ENCODE measurements at places on chromosomes 6 and 20.

GRCh38 chr6:53464483-53464882 lies 80.4 kb downstream of the GCLC start:
- no peak for DNase-seq

GRCh38 chr20:20369250-20370093 lies 1.6 kb downstream of the INSM1 start:
- DNase-seq: no peak

- no peak for DNase-seq
Observed at GRCh38 chr6:18019539-18020534, 32.4 kb upstream of the KIF13A start.

- DNase-seq: no peak
Observed at GRCh38 chr6:75563032-75563431, 38.6 kb upstream of the SENP6 start.

- no peak for DNase-seq
Observed at GRCh38 chr6:100706491-100706890, 174.6 kb downstream of the ASCC3 start.

GRCh38 chr6:88840796-88841539 lies 122.5 kb downstream of the RNGTT start:
- DNase-seq: no peak

GRCh38 chr6:12957321-12958051 lies 240.9 kb downstream of the PHACTR1 start:
- peak; percentile 78 for DNase-seq

DNA sequence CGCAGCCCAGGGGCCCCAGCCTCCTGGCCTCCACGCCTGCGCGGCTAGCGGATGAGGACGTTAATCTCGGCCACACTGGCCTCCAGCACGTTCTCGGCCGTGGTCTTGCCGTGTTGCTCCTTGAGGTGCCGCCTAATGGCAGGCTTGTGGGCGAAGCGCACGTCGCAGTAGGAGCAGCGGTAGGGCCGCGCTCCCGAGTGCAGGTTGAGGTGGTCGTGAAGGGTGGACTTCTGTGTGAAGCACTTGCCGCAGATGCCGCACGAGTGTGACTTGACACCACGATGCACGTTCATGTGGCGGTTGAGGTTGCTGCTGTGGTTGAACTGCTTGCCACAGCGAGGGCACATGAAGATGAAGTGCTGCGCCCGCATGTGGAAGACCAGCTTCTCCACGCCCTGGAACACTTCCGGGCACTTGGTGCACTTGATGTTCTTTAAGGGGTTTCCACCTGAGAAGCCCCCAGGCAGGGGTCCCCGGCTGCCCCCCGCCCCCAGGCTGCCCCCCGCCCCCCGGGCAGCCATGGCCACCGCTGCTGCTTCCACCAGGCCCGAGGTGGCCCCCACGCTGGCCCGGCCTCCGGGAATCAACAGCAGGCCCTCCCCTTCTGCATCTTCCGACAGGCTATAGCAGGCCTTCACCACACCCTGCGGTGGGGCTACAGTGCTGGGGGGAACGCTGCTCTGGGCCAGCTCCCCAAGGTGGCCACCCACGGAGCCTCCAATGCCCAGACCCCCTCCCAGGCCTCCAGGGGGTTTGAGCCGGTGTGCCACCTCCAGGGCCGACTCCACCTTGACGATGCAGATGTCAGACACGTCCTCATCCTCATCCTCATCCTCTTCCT lies 1.8 kb downstream of the ZBTB12 start:
- DNase-seq: no peak

DNA sequence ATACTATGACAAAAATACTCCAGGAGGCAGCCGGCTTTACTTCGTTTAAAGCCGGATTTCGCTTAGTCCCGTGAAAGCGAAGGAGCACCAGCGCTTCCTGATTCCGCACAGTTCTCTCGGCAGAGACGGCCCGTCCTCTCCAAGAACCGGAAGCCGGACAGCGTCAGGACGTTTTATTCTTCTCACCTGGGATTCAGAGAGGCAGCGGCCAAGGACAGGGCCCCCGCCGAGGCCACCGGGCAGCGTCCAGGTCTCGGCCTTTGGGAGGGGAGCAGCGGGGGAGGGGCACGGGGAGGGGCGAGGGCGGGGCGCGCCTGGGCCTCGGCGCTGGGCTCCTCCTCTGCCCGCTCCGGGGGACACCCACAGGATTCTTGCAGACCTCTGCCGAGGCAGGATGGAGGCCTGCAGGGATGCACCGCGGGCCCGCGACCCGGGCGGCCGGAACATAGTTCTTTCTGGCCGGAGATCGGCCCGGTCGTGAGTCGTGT lies 2.8 kb upstream of the DIDO1 start:
- DNase-seq: no peak

DNA sequence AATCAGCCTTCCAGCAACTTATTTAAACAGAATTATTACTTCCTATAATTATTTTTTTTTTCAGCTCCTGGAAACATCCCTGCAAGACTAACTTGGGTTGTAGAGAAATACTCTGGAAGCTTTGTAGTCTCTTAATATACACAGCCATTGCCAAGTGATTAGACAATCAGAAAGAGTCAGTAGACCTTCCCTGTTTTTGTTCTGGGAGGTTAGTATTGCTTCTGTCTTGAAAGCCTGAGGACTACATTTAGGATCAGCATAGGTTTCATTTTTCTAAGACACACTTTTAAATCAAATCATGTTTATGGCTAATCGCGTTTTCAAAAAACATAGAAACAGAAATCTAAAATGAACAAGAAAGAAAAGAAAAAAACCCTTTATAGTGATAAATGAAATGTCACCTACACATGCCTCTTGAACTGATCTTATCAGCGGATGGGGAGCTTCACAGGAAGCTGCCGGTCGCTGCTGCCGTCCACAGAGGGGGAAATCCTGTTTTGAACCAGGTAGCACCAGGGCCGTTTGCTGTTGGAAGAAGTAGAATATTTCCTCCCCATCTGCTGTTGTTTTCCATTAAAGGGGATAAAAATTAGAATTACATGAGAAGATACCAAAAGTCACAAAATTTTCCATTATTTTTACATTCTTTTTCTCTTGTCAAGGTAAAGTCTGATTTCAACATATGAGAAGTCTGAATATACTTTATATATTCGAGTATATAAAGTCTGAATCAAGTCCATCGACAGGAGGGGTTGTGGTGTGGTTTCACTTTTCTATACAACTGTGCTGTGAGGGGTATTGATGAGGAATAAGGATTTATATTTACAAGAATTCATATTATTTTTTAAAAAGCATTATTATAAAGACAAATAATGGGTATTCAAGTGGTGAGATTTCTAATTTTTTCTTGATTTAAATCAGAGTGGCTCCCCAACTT lies 94.6 kb downstream of the ARMC2 start:
- DNase-seq: no peak

GRCh38 chr20:42276718-42277602 lies 658.8 kb upstream of the CHD6 start:
- no peak for DNase-seq

DNA sequence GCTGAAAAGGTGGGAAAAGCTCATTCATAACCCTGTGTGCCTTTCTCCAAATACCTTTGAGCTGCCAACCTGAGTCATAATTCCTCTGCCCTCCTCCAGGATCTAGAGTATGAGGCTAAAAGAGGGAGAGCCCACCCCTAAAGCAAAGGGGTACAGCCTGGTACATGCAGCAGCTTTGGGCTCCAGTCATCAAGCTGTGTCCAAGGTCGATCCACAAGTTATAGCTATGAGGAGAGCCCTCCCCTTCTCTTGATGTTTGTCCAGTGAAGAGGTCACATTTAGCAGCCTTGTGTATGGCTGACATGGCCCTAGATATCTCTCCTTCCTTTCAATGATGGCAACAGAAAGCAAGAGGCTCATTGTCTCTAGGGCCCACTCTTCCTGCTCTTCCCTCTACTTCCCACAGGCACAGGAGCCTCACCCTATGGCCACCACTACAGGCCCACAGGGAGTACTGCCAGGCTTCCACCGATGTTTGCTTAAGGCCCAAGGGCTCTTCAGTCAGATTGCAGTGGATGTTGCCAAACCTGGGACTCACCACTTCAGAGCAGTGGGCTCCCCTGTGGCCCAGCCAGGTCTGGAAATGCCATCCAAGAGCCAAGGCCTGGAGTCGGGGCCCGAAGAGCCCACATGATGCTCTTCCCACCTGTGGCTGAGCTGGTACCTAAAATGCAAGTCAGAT lies 176.8 kb downstream of the CD83 start:
- no peak for DNase-seq

GRCh38 chr6:134010400-134010799 lies 42.0 kb downstream of the SLC2A12 start:
- no peak for DNase-seq

GRCh38 chr6:11796829-11797228 lies 18.2 kb upstream of the ADTRP start:
- DNase-seq: no peak

GRCh38 chr6:70547313-70547712 lies 19.4 kb upstream of the SDHAF4 start:
- no peak for DNase-seq

DNA sequence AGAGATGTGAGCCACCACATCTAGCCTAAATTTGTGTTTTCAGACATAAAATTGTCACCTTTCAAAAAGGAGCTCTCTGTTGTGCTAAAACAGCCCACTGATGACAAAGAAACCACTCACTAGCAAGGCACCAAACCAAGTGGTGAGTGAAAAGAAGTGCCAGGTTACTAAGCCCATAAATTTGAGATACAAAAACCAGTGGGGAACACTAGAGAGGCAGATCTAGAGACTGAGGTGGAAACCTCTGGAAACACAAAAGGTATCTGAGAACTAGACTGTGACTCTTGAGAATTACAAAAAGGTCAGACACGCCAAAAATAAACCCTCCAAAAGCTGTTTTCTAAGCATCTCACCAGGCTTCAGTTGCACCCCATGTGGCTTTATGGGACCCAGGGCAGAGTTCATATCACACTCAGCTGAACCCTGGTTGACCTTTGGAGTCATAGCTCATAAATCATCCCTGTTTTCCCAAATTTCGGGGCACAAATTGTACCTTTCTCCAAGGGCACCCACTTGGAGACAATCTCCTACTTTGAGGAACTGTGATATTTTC lies 24.2 kb downstream of the SAMD3 start:
- no peak for DNase-seq

DNA sequence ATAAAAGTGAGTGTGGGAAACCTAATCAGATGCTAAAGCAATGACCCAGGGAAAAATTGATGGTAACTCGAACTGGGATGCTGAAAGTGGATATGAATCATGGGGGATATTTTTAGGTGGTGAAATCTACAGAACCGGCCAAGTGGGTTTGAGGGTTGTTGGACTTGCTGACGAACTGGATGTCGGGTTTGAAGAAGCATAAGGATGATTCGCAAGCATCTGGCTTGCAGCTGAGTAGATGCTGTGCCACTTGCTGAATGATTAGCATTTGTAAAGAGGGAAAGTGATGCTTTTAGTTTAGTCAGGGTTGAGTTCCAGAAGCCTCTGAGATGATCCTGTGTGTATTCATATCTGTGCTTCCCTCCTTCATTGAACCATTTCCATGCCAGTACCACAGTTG lies 54.9 kb downstream of the UBR2 start:
- no peak for DNase-seq

GRCh38 chr20:49275636-49276035 lies 2.2 kb downstream of the ZNFX1 start:
- DNase-seq: no peak

GRCh38 chr6:7224731-7225130 lies 88.3 kb downstream of the SSR1 start:
- DNase-seq: no peak

- no peak for DNase-seq
Observed at GRCh38 chr20:4411744-4412143, 310.0 kb upstream of the PRND start.

DNA sequence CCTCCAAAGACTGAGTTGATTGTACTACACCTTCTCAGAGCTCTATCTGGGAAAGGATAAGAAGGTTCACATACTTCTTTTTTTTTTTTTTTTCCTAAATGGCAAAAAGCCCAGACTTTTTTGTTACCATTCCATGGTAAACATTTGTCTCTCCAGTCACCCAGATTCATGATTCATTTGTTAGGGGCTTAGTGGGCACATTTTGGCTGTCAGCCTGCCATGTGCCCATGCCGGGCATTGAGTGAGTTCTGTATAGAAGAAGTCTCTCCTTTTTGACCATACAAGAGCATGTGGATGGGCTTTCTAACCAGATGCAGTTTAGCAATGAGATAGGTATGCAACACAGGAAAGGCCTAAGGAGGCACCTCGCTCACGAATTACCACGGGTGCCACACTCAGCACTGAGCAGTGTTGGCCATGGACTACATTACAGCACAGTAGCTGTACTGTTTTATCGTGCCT lies 447.5 kb upstream of the HSF2 start:
- DNase-seq: no peak

DNA sequence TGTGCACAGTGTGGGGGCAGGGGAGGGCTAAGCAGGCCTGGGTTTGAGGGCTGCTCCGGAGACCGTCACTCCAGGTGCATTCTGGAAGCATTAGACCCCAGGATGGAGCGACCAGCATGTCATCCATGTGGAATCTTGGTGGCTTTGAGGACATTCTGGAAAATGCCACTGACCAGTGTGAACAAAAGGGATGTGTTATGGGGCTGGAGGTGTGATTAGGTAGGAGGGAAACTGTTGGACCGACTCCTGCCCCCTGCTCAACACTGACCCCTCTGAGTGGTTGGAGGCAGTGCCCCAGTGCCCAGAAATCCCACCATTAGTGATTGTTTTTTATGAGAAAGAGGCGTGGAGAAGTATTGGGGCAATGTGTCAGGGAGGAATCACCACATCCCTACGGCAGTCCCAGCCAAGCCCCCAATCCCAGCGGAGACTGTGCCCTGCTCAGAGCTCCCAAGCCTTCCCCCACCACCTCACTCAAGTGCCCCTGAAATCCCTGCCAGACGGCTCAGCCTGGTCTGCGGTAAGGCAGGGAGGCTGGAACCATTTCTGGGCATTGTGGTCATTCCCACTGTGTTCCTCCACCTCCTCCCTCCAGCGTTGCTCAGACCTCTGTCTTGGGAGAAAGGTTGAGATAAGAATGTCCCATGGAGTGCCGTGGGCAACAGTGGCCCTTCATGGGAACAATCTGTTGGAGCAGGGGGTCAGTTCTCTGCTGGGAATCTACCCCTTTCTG lies 44.0 kb upstream of the TTPAL start:
- DNase-seq: no peak

GRCh38 chr20:1491860-1492642 lies 831 bp upstream of the SIRPB2 start:
- no peak for DNase-seq

GRCh38 chr20:47348539-47349142 lies 7.9 kb downstream of the ZMYND8 start:
- DNase-seq: no peak

GRCh38 chr20:52236292-52236691 lies 44.7 kb upstream of the ZFP64 start:
- no peak for DNase-seq

GRCh38 chr6:29490552-29490951 lies 2.8 kb upstream of the MAS1L start:
- DNase-seq: no peak

DNA sequence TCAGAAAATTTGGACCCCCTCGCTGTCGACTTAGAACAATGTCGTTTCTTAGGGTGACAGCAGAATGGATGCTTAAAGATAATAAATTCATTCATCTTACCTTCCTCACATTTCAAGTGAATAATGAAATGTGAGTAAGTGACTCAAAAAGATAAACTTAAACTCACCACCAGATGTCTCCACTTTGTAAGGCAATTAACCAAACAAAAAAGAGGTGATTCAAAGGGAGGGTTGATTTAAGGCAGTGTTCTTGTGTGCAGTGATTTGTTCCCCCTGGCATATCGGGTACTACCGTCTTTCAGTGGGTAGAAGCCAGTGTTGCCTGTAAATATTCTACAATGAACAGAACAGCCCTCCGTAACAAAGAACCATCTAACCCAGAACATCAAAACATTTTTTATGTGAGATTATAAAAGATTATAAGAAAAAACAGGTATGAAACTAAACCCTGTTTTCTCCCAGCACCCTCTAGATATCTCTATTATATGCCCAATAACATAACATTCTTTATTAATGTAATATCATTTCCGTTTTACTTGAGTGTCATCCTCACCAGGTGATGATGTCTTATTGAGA lies 589.7 kb downstream of the CBLN4 start:
- DNase-seq: no peak

Measured in dorsolateral prefrontal cortex (tissue), 122 donors.